Fibroblast of the aortic adventitia (primary cell): ENCODE measurements at places on chromosomes 6 and 20.
A peak's percentile ranks its signal among the peaks of the same experiment; 100 is the strongest.

GRCh38 chr20:54017846-54018245 lies 52.5 kb downstream of the BCAS1 start:
- DNase-seq, result no peak

GRCh38 chr6:56695702-56696101 lies 53.0 kb upstream of the DST start:
- peak; percentile 78 for DNase-seq

DNA sequence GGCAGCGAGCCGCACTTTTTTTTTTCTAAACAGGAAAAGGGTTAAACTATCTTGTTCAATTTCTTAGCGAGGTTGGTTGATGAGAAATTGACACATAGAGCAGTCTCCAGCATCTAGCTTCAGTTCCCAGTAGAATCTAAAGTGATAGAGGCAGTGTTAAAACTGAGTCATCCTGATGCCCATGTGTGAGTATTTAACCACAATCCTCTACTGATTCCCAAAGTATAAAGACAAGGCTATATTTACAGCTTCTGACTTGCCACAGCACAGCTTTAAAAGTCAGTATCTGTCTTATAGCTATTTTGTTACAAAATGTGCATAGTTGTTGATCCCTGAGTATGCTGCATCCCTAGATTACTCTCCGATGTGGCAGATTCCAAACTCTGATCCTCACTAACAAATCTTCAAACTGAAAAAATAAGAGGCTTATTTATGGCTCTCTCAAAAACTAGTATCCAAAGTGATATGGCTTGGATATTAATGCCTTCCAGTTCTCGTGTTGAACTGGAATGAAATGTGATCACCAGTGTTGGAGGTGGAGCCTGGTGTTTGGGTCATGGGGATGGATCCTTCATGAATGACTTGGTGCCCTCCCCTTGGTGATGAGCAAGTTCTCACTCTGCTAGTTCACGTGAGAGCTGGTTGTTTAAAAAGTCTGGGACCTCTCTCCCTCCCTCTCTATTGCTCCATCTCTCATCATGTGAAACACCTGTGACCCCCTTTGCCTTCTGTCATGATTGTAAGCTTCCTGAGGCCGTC lies 13.1 kb upstream of the POPDC3 start:
- DNase-seq, result peak; percentile 51

GRCh38 chr20:12023194-12023795 lies 105.6 kb downstream of the BTBD3 start:
- DNase-seq, result no peak

GRCh38 chr6:36323062-36323461 lies 13.6 kb downstream of the BNIP5 start:
- DNase-seq, result no peak

DNA sequence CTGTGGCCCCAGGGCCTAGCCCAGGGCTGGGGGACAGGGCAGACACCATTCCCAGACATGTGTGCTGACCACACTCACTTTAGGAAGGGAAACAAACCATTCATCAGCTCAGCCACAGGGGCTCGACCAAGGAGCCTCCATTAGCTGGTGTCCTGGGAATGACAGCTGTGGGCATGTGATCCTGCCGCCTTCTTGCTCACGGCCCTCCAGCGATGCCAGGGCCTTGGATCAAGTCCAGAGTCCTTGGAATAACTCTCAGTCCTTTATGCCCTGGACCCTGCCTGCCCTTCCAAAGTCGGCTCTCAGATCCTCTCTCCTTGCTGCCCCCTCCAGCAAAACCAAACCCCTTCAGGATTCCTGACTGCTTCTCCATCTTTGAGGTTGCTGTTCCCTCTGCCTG lies 165.0 kb upstream of the RNF24 start:
- no peak for DNase-seq

- DNase-seq, result no peak
These were observed 82.5 kb upstream of the GTSF1L start for GRCh38 chr20:43809206-43809819.

- DNase-seq, result no peak
These were observed 4.3 kb downstream of the CPXM1 start for GRCh38 chr20:2796011-2796660.

- DNase-seq, result no peak
These were observed 231.0 kb downstream of the TBXT start for GRCh38 chr6:165936660-165937059.

DNA sequence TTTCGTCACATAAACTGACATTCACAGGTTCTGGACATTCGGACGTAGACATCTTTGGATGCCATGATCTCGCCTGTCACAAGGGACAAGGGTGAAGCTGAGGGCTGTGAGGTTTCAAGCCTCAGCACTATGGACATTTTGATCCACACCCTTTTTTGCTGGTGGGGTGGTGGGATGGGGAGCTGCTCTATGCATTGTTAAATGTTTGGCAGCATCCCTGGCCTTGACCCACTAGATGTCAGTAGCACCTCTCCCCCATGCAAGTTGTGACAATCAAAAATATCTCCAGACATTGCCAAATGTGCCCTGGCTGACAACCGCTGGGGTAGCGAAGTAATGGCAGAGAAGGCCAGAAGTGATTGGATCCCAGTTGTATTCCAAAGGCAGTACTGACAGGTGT lies 229.4 kb downstream of the TSHZ2 start:
- DNase-seq, result no peak

GRCh38 chr6:13924949-13925881 lies at the start of gene RNF182:
Gene RNF182, plus strand, starts transcription at chr6:13924952. Its CDS starts 52,168 bp downstream, at chr6:13977120.
- DNase-seq, result no peak

GRCh38 chr20:49987015-49987867 lies 4.5 kb downstream of the SNAI1 start:
- no peak for DNase-seq

GRCh38 chr6:12174878-12175277 lies 115.3 kb upstream of the EDN1 start:
- DNase-seq, result peak; percentile 22

GRCh38 chr6:147675281-147675680 lies 166.8 kb downstream of the SAMD5 start:
- DNase-seq, result no peak

- DNase-seq, result no peak
These were observed 16.9 kb downstream of the LAMA5 start for GRCh38 chr20:62350098-62350628.
